Tibial nerve (tissue), 4 donors: ENCODE measurements at places on chromosomes 13 and 19. TPM values are rescaled to one million over a fixed set of nuclear protein-coding genes. Genes with fewer than 3 reads are reported as not detected.

Gene PTPRH
- 1.3 TPM for total RNA-seq

Gene CALR3
- total RNA-seq: not detected

Gene RNF225
- total RNA-seq: not detected

Gene CCDC70
- total RNA-seq: not detected

DNA sequence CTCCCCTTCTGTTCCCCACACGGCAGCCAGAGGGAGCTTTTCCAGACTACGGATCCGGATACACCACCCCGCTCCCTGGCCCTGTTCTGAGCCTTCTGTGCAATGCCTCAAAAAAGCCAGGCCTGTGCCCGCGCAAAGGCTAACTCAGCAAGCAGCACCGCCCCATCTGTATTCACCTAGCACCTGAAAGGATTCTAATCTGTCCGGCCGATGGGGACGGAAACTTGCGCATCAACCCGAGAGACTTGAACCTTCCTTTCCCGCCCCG is 589 bp downstream of the ZBTB45 start:
- DNase-seq: peak; percentile 54

Gene ZNF14
- total RNA-seq: 13.8 TPM

DNA sequence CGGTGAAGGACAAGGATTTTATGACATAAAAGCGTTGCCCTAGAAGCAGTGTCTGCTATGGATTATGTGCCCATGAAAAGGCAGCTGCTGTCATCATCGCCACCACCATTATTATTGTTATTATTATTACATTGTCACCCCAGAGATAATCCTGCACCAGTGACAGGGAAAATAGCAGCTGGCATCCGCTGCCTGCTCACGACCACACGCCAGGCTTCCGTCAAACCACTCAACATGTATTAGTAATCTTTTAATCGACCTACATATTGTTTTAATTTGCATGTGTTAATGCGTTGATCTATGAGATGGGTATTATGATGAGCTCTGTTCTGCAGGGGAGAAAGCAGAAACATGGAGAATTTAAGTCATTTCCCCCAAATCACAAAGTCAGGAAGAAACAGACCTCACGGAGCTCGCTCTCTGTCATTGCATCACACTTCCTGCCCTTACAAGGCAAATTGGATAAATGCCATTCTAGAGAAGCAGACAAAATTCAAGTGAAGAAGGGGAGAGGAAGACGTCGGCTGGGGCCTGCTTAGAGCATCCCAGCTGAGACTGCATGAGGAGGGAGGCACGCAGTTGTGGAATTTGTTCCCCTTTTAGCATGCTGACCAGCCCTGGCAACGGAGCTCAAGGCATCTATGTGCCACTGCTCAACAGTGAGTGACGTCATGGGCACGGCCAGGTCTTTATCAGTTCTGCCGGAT is at the start of gene FFAR3:
TSS of gene FFAR3 (plus strand) at position 594 of the 707 bp plus-strand sequence. CDS start 431 bp downstream, outside the sequence.
- peak; percentile 17 for DNase-seq

Gene FFAR3
- not detected for total RNA-seq

Gene CD37
- total RNA-seq: 9.8 TPM

- DNase-seq: no peak
These were observed 108.5 kb upstream of the TDRD3 start for GRCh38 chr13:60288569-60288968.

Gene RHPN2
- 5.9 TPM for total RNA-seq

Gene NOVA2
- 6.9 TPM for total RNA-seq

- DNase-seq: no peak
These were observed 1.5 kb downstream of the TUBGCP3 start for GRCh38 chr13:112586334-112586960.

Gene LILRB4
- total RNA-seq: 1.7 TPM

Gene AKAP11
- 53.8 TPM for total RNA-seq

DNA sequence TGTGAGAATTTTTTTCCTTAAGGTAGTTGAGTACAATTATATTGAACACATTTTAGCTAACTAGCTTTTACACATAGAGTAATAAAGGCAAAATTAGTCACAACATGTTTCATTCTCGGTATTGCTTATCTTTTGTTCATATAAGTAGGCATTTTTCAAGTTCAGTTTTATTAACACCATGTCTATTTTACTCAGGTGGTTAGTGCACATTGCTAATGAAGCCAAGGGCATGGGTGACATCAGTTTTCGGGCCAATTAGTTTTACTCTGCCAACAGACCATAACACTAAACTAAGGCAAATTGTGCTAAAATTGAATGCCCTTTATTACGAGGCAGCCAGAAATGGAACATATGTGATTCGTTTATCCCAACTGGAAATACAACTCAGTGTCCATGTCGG is 19.6 kb upstream of the PCDH17 start:
- DNase-seq: no peak

- DNase-seq: no peak
These were observed 530.6 kb upstream of the SPRY2 start for GRCh38 chr13:80871481-80871880.

DNA sequence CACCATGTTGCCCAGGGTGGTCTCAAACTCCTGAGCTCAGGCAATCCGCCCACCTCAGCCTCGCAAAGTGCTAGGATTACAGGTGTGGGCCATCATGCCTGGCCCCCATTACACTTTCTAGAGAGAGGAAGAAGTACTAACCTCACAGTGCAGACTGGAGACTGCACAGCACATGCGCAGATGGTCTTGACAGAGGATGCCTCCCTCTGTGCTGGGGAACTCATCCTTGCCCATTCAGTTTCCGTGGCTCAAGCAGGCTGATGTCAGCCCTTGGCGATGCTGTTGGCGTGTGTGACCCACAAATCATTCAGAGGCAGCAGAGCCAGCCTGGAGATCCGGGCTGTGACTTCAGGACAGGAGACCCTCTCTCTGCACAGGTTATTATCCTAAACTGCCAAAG is 14.6 kb upstream of the FFAR2 start:
- DNase-seq: no peak

Gene ZNF135
- 11.1 TPM for total RNA-seq

DNA sequence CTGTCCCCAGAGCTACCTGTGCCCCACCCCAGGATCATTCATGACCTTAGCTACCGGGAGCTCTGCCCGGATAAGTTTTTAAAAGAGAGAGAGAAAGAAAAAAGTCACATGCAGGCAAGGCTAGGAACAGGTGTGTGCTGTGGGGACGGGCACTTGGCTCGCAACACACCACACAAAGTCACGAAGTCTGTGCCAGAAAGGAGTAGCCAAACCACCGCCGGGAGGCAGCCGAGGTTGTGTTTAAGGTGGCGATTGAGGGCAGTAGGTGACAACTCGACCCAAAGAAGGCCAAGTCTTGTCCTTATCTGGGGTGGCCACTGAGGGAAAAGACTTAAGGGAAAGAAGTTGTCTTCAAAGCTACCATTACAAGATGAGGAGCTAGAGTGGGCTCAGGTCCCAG is 4.6 kb upstream of the TSHZ3 start:
- no peak for DNase-seq

GRCh38 chr13:95289020-95289444 is 12.2 kb downstream of the ABCC4 start:
- no peak for DNase-seq

DNA sequence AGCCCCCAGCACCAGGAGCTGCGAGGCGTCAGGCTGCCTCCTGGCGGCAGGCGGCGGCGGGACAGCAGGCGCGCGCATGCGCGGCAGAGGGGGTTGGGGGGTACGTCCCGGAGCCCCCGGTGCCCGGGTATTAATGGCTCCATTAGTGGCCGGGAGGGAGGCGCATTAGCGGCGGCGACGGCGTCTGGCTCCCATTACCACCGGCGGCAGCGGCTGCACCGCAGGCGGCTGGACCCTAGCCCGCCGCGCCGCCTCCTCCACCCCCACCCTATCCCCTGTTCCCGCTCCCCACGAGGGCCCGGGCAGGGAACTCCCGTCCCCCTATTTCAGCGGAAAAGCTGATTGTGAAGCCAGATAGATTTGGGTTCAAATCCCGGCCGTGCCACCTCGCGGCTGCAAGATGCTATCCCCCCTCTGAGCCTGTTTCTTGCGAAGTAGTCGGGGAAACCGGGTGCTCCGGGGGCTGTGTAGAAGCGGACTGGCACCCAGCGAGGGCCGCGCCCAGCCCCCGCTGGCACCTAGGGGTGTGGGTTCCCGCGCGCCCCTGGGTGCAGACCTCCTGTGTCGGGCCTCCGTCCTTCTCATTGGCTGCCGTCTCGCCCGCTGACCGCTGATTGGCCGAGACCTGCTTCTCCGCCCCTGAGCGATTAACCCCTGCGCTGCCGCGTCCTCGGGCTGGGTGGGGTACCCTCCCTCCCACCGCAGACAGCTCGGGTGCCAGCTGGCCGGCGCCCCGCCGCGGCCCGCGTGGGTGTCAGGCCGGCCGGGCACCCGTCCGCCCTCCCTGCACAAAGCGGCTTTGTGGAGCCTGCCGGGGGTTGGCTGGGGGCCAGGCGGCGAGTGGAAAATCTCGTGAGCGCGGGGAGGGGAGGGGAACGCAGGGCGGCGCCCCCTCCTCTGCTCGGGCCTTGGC is 11.1 kb downstream of the CIC start:
- peak; percentile 90 for DNase-seq

Gene TMEM272
- total RNA-seq: not detected

- no peak for DNase-seq
These were observed 31.8 kb upstream of the RFXAP start for GRCh38 chr13:36787181-36787580.

DNA sequence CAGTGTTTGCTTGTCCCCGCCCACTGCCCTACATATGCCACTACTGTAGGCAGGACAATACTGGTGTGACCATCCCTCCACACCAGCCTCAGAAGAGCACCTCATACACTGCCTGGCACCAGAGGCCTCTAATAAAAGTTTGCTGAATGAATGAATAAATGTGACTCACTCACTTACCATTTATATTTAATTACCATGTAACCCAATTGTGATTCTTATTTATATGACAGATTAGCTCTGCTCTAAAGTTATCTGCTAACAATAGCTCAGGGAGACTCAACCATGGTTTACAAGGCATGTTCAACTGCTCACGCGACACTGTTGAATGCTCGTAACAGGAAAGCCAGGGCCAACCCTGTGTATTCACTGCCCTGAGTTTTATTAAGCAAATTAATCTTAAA is 66.0 kb upstream of the DOCK9 start:
- DNase-seq: no peak

Gene ZNF793
- 5.9 TPM for total RNA-seq

DNA sequence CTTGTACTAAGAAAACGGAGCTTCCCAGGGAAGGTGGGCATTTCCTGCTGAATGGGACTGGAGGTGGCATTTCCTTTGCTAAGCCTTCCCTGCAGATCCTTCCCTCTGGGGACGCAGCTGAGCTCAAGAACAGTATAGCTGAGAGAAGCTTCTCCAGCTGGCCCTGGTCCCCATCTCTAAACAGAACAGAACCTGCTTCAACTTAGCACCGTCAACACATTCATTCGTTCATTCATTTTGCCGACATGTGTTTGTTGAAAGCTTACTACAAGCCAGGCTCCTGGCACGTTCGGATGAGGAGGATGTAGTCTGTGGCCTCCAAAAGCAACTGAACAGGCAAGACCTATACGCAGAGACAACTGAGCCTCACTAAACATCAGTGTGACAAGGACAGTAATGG is 36.6 kb upstream of the PEPD start:
- no peak for DNase-seq

DNA sequence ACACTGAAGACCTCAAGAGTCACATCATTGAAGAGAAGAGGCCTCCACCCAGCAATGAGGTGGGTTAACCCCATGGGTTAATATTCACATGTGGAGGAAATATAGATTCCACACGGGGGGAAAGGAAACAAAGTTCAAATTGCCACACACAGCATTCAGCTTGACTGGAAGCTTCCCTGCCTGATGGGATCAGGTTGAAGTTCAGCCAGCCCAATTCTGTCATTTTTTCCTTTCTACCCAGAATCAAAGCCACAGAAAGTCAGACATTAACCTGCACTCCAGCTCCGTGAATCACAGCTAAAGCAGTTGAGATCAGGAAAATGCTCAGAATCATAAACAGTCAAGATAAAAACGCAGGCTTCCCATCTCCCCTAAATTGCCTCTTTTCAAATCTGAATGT is 208.7 kb upstream of the OBI1 start:
- DNase-seq: no peak

DNA sequence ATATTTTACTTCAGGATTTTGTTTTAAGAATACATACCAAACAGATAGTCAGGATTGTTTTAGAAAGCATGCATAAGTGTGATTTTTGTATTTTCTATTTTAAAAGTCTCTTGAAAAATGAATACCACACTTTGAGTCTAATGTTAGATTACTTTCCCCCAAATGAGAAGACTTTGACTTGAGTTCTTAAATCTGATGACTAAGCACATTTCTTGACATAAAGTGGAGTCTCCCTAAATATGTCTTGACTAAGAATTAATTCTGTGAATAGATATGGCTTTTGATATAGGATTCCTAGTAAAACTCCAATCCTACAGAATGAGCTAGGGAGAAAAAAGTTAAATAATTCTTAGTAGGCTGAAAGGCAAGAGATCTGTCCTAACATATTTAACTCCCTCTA is 624.2 kb upstream of the SPRY2 start:
- DNase-seq: no peak

DNA sequence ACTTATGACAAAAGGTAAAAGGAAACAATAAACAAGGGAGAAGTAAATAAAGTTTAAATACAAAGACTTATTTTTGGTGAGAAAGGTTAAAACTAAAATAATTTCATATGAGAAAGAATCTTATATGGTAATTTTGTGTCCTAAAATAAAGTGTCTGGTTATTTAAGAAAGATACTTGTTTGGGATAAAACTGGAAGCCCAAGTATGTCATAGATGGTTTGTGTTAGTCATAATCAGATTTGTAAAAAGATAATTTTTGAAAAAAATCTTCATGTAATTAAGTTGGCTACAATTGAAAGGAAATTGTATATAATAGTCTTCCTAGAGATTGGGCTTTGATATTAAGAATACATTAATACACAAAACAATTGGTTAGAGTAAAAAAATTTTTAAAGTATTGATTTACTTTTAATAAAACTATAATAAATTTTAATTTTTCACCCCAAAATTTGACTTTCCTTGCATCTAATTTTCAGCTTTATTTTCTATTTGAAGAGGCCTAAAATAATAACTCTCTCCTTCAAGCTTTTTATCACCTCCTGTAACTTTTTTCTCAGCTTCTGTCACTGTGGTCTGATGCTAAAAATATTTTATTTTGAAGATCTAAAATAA is 315.6 kb downstream of the SLITRK5 start:
- DNase-seq: no peak

GRCh38 chr13:99656092-99656745 is 154.9 kb downstream of the TM9SF2 start:
- peak; percentile 97 for DNase-seq

Gene TSHZ3
- 20.4 TPM for total RNA-seq

Gene KIR2DL1
- total RNA-seq: not detected

Gene STX10
- 80.4 TPM for total RNA-seq

DNA sequence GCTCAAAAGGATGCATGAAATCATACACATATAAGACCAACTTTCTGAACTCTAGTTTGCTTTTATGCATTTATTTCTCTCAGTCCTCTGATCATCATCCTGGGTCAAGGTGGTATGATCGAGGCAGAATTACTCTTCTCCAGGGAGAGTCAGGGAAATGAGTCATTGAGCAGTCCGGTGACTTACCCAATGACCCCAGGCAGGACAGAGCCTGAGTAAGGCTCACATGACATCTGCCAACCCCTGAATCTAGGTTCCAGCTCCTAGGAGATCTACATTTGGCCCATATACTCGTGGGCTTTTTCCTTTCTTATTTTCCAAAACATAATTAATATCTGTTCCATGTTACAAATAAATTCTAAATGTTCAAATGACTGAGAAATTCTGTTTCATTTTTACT is 502.3 kb downstream of the FOXO1 start:
- no peak for DNase-seq

- no peak for DNase-seq
These were observed 5.7 kb downstream of the NDFIP2 start for GRCh38 chr13:79486433-79487188.
